ENCODE measurements at places on chromosomes 13 and 19. TPM values are rescaled to one million over a fixed set of nuclear protein-coding genes. Genes with fewer than 3 reads are reported as not detected.

DNA sequence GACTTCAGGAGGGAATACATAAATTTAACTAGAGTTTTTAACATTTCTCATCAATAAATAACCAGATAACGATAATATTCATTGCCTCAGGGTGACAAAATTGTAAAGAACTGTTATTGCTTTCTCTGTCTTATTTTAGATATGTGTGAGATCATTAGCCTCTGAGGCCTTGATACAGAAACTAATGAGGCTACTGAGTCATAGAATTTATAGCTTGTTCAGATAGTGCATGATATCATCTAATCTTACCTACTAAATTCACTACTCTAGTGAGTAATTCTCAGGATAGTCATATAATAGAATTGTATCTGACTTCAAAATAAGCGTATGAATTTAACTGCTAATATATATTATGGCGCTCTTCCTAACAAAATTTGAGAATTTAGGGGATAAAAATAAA, 360.8 kb upstream of the KLHL1 start:
- DNase-seq: no peak

DNA sequence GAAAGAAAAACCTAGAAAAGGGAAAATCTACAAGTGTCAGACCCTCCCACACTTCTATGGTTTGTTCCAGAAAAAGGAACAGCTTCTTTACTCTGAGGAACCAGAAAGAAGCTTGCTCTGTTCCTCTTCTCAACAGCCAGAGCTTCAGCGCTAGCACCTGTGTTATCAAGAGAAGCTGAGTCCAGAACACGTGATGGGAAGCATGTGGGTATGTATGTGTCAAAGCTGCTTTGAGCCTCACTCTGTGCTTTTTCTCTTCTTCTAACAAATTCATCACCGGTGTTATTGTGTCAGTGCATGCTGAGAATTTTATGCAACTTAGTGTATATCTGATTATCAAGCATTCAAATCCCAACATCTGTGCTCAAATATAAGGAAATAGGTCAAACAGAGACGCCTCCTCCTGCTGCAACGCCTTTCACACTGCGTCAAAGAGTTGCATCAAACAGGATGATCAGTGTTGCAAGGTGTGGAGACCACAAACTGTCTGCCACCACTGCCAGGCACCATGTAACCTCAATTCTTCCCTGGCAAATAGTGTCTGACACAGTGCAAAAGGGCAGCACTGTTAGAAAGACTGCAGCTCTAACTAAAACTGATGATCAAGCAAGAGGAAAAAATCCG, 83.9 kb downstream of the LRRC63 start:
- DNase-seq: peak; percentile 24

DNA sequence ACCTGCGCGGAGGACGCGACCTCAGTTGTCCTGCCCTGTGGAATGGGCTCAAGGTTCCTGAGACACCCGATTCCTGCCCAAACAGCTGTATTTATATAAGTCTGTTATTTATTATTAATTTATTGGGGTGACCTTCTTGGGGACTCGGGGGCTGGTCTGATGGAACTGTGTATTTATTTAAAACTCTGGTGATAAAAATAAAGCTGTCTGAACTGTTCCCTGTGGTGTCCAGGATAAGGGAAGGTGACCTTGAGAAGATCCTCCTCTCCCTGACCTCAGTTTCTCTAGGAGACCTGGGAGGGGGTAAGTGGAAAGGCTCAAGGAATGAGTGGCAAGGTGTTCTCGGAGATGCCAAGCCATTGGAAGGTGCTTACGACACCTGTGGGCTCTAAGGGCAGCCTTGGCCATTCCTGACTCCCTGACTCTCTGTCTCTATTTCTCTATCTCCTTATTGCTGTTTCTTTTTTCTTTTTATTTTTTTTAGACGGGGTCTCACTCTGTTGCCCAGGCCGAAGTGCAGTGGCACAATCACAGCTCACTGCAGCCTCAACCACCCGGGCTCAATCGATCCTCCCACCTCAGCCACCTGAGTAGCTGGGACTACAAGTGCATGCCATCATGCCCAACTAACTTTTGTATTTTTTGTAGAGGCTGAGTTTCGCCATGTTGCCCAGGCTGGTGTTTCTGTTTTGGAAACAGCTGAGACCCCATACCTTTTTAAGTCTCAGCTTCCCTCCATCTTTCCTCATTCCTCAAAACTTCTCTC, 3.2 kb downstream of the GDF15 start:
- no peak for DNase-seq

DNA sequence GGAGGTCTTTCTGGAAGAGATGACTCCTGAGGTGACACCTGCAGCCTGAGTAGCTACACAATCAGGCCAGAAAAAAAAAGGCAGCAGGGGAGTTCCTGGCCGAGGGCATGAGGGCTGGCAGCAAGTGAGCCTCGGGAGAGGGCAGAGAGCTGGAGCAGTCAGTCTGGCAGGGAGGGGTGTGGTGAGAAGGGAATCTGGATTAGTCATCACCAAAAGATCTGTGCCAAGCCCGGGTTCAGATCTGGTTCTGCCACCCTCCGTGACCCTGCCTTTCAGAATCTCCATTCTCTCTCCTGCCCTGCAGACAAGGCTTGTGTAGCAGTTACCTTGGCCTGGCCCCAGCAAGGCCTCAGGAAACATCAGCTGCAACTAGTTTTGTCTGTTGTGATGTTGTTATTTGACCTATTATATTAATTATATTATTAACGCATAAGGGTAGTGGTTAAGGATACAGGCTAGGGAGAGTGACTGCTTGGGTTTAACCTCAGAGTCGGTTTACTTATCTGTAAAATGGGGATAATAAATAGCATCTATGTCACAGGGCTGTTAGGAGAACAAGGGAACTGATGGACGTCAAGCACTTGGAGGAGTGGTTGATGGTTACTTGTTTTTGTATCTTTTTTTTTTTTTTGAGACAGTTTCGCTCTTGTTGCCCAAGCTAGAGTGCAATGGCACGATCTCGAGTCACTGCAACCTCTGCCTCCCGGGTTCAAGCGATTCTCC, 2.7 kb upstream of the CAPNS1 start:
- peak; percentile 90 for DNase-seq

- no peak for DNase-seq
Observed at GRCh38 chr19:16033136-16033530, 43.2 kb upstream of the TPM4 start.

Gene ZNF230
- total RNA-seq: 3.9 TPM

Gene VSTM2B
- total RNA-seq: not detected

Gene GRIK5
- 0.11 TPM for total RNA-seq

Gene ATXN8OS
- not detected for total RNA-seq

Data from lower leg skin (tissue), 4 donors.